ENCODE measurements at places on chromosomes 11 and 22.
A peak's percentile ranks its signal among the peaks of the same experiment; 100 is the strongest.

- peak; percentile 51 for DNase-seq
These were observed 34.3 kb downstream of the MTMR3 start for GRCh38 chr22:29917052-29917902.

GRCh38 chr11:85394283-85394682 is 232.9 kb downstream of the DLG2 start:
- DNase-seq: no peak

- no peak for DNase-seq
These were observed 48.0 kb downstream of the MCHR1 start for GRCh38 chr22:40727070-40727963.

GRCh38 chr22:23237841-23238240 is 57.5 kb downstream of the BCR start:
- no peak for DNase-seq

- no peak for DNase-seq
These were observed at the start of gene GAS2 for GRCh38 chr11:22666325-22666687. TSS of gene GAS2 (plus strand) at chr11:22666611. CDS start at chr11:22674870, 8,259 bp downstream.

GRCh38 chr11:126660321-126660720 is 304.8 kb downstream of the ST3GAL4 start:
- DNase-seq: no peak

DNA sequence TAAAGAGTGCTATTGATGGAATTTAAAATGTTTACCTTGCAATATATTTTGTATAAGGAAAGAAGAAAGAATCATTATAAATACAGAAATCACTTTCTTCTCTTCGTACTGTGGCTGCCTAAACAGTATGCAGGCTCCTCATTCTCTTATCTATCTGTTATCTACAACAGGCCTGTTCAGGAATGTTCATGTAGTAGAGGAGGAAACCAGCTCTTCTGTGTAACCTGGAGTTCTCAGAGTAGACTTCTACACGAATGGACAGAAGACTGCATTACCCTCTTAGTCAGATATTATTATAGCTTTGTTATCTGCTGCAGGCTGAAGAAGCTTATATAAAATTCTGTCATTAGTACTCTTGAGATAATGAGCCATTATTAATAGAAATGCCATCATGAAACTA is 1225.9 kb upstream of the CNTN5 start:
- no peak for DNase-seq

DNA sequence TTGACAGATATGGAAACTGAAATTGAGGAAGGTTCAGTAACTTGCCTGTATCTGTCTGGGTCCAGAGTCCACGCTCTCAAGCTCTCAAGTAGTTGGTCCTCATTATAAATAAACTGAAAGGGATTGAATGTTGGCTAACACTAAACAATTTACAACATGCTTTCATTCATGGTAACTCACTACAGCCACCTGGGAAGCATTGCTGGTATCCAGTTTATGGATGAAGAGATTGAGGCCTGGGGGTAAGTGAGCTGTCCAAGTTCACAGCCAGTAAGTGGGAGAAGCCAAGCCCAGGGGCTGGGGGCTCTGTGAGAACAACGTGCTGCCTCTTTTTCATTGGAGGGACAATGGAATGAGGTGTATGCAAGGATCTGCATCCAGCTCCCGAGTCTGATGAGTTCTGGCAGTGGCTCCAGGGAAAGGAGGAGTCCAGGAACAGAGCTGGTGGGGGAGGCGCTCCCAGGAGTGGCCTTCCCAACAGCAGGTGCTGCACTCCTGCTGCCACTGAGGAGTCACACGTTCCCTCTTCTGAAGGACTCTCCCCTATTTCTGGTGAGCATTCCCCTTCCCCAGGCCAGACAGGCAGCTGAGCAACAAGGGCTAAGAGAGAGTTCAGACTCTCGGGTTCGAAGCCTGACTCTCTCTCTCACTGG is 175.8 kb downstream of the CSNK2A3 start:
- DNase-seq: no peak

GRCh38 chr22:37373451-37373850 is 53.8 kb downstream of the ELFN2 start:
- DNase-seq: no peak

- DNase-seq: no peak
These were observed 12.3 kb downstream of the KCNJ5 start for GRCh38 chr11:128903248-128904061.

- DNase-seq: no peak
These were observed 7.0 kb downstream of the EXPH5 start for GRCh38 chr11:108586600-108586999.

GRCh38 chr11:117479372-117479771 is 151.7 kb downstream of the CEP164 start:
- DNase-seq: no peak

- DNase-seq: peak; percentile 66
These were observed 88.6 kb upstream of the CRYBB3 start for GRCh38 chr22:25110846-25111578.

DNA sequence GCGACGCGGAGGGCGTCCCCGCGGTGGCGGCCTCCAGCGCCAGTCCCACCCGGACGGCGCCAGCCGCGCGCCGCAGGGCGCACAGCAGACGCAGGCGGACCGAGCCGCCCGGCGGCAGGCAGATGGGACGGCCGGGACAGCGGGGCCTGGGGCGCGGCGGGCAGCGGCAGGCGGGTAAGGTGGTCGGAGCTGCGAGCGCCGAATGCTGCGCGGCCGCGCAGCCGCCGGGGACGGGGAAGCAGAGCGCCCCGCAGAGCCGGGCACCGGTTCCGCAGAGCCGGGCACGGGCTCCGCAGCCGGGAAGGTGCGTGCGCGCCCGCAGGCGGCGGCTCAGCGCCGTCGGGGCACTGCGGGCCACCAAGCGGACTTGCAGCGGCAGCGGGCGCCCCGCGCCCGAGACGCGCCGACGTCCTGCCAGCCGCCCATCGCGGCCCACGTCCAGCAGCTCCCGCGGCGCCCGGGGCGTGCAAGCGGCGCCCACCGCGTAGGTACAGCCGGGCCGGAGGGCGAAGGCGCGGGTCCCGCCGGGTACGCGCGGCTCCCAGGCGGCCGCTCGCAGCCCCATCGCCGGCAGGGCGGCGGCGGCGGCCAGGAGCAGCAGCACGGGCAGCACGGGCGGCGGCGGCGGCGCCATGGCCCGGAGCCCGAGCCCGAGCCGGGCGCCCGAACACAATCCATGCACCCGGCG is 739 bp downstream of the CELSR1 start:
- no peak for DNase-seq

DNA sequence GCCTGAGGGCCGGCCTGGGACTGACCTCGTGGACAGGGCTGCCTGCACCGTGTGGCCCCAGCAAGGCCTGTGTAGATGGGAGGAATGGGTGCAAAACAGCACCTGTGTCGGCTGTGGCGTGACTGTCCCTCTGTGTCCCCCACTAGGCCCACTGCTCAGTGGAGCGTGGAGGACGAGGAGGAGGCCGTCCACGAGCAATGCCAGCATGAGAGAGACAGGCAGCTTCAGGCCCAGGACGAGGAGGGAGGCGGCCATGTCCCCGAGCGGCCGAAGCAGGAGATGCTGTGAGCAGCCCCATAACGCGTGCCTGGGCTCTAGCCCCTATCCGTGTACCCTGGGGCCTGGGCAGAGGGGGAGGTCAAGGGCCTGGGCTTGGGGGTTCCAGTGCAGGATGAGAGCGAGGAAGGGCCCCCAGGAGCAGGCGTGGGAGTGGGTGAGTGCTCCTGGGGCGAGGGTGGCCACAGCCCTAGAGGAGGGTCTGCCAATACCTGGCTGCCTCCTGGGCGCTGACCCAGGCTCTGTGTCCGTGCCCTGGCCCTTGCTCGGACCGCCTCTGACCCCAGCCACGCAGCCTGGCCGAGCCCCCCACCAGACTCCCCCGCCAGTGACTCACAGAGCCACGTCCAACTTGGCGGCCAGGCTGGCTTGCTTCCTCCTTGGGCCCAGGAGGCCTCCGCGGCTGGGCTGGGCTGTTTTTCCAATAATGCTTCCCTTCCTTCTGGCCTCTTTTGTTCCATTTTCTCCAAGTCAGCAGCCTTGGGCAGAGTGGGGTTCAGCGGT is 11.6 kb downstream of the PRR33 start:
- DNase-seq: peak; percentile 87

DNA sequence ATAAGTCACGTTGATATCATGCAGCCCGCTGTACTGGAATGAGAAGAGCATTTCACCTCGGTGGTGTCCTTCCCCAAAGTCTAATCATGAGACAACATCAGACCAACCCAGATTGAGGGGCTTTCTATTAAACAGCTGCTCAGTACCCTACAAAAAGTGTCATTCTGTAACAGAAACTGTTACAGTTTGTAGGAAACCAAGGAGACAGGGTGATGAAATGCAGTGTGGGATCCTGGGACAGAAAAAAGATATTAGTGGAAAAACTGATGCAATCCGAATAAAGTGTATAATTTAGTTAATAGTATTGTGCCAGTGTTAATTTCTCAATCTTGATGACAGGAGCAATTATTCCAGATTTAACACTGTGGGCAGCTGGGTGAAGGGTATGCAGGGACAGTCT is 128.0 kb downstream of the MICAL2 start:
- DNase-seq: no peak

- DNase-seq: no peak
These were observed 586 bp downstream of the OR56A5 start for GRCh38 chr11:5967708-5968107.

DNA sequence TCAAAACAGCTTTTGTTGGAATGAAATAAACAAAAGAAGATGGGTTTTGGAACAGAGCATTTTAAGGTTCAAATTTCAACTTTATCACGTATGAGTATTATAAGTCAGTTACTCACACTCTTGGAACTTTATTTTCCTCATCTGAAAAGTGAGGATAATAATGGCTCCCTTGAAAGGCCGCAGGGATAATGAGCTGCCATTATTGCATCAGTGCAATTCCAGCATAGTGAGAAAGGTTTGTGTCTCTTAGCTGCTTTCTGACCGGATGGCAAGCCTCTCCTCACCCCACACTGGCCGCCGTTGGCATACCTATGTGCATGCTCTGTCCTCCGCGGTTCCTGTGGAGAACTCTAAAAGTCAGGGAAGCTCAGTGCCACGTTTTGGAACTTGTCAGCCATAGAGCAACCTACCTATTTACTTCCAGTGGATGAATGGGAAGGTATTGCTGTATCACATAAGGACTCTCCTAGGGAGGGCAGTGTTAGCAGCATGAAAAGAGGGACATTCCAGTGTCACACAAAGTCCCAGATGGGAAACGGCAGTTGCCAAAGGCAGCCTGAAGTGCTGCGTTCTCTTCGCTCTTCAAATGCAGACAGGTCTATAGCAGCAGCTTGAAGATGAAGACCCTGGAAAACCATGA is 368.9 kb downstream of the NTM start:
- no peak for DNase-seq

GRCh38 chr11:127002669-127003259 is 2.2 kb upstream of the KIRREL3 start:
- DNase-seq: no peak

DNA sequence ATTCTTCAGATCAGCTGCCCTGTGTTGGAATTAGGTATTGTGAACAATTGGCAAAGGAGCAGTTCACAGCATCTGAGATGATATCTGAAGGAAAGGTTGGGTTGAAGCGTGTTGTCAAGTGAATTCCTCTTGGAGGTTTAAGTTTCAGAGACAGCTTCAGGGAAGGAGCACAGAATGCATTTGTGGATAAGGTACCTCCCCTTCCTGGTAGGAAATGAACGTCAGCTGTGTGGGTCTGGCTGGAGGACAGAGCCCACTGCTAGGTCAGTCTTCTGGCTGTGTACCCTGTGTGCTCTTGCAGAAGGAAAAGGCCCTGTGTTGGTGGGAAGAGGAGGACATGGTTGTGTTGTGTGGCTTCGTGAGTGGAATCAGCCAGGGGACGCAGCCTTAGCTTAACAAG is 88.1 kb upstream of the GAL start:
- no peak for DNase-seq

GRCh38 chr11:34308913-34309585 is 48.8 kb downstream of the ABTB2 start:
- no peak for DNase-seq

- no peak for DNase-seq
These were observed 108.8 kb upstream of the CD44 start for GRCh38 chr11:35029979-35030682.

- DNase-seq: peak; percentile 56
These were observed 13.7 kb downstream of the ARHGEF17 start for GRCh38 chr11:73321604-73322381.

DNA sequence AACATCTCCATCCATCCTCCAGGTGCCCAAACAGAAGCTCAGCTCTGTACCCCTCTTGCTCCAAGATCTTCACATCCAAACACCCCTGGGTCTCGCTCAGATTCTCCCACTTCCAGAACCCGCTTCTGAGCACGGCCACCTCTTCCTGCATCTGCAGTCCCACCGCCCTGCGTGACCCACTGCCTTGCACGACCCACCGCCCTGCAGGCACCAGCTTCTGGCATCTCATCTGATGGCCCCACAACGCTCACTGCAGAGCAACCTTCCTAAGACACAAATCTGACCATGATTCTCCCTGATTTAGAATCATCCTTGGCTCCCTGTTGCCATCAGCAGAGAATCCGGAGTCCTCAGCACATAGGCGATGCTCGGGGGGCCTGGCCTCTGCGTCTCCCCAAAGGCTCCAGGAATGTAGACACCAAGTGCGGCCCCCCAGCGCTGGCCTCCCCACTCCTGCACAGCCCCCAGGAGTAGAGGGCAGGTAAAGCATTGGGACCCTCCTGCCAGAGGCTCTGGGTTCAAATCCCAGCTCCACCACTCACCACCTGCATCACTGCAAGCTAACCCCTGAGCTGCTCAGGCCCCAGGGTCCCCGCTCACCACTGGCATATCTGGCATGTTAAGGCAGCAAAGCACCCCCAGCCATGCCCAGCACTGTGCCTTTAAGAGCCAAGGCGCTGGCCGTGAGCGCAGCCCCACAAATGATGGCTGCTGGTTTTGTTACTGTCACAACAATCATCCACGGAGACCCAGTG is 459.3 kb downstream of the BRD1 start:
- DNase-seq: no peak

GRCh38 chr11:31480930-31481329 is 28.5 kb downstream of the IMMP1L start:
- DNase-seq: no peak

DNA sequence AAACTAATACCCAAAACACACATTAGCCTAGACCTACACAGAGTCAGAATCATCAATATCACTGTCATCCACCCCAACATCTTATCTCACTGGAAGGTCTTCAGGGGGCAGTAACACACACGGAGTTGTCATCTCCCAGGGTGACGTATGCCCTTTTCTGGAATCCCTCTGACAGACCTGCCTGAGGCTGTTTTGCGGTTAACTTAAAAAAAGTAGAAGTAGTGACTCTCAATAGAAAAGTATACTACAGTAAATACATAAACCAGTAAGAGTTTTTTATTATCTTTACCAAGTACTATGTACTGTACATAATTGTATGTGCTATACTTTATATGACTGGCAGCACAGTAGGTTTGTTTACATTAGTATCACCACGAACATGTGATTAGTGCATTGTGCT is 80.5 kb downstream of the PGR start:
- no peak for DNase-seq

DNA sequence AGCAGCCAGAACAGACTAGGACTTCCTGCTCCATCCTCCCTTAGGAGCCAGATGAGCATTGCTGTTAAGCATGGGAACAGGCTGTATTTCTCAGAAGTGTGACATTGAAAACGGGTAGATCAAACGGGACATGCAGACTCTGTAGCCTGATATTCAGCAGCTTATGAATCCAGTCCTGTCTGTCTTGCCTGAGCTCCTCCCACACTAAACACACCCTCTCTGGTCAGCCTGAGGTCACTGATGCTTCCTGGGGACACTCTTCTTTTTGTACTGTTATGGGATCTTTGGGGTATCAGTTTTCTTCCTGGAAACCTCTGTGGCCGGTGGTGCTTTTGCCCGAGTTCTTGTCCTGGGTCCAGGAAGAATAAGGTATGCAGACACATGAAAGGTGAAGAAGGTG is 35.8 kb downstream of the C11orf91 start:
- DNase-seq: no peak

All from left cardiac atrium (tissue), 4 donors.